ENCODE measurements at places on chromosomes 16 and 17.

DNA sequence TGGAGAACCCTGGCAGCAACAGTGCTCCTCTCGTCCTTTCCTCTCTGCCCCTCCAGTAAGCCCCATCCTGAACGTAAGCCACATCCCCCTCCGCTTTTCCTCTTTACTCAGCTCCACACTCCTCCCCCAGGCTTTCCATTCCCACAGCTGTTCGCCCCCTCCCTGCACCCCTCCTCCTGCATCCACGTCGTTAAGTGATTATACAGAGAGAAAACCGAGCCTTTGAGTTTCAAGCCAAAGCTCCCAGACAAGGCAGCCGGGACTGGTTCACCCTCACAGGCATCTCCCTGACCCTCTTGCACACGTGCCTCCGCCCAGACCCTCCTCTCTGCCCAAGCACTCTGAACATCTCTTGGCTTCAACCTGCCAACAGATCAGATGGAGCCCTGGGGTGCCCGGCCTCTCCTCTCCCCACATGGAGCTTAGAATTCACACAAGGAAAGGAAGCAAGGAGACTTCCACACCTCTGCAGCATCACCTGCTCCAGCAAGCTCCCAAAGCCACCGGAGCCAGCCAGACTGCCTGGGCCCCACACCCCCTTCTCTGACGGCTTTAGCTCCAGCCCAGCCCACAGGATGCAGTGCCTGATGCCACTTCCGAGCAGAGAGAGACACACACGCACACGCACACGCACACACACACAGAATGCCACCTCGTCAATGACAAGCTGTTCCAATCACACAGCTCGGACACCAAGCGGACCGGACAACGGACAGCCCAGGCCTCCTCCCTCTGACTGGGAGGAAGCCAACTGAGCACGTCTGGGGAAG, 99.9 kb upstream of the CCL2 start:
- peak; percentile 2 for DNase-seq

GRCh38 chr16:57785924-57786323, 16.4 kb downstream of the KIFC3 start:
- no peak for DNase-seq

DNA sequence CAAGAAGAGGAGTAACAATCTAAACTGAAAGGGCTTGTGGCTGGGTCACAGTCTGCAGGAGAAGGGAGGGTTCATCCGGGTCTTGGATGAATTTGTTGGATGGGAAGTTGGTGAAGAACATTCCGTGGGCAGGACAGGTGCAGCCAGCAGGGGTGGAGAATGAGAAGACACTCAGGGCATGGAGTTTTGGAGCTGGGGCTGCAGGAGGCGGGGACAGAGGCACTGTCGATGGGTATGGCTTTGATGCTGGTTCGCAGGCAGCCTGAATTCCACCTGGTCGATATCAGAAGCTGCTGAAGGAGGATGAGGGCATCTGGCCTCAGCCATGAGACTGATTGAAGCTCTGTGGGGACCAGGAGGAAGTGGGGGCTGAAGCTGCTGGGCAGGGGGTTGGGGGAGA, 36.1 kb upstream of the CBFA2T3 start:
- no peak for DNase-seq

GRCh38 chr17:488993-489757, 136.6 kb upstream of the RPH3AL start:
- peak; percentile 78 for DNase-seq

GRCh38 chr17:7262192-7262934, at the start of gene CLDN7:
TSS of gene CLDN7 (minus strand) at chr17:7262478. CDS start at chr17:7262043, 435 bp downstream.
- no peak for DNase-seq

DNA sequence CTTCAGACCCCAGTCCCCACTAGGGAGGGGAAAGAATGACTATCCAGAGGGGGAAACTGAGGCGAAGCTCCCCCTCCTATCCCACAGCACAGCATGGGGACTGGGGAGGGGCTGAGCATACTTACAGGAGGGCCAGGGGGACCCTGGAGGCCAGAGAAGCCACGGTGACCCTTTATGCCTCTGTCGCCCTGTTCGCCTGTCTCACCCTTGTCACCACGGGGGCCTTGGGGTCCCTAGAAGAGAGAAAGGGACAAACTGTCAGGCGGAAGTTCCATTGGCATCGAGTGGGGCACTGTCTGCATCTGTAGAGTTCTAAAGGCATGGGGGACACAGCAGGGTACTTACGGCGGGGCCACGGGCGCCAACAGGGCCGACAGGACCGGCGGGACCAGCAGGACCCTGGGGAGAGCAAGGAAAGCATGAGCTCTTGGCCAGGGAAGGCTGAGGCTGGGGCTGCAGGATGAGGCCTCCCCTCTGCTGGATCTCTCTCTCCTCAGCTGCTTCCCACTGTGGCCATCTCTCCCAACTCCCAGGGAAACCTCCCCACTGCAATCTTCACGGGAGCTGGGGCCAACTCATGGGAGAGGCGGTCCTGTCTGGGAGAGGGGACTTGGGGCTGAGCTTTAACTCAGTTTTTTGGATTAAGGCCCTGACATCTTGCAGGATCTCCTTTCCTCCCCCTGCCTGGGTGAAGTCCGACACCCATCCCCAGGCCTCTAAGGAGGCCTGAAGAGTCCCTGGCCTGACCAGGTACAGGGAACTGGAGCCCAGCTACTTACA, 13.5 kb downstream of the COL1A1 start:
- DNase-seq, result no peak
